ENCODE measurements at places on chromosomes 12 and 14.

DNA sequence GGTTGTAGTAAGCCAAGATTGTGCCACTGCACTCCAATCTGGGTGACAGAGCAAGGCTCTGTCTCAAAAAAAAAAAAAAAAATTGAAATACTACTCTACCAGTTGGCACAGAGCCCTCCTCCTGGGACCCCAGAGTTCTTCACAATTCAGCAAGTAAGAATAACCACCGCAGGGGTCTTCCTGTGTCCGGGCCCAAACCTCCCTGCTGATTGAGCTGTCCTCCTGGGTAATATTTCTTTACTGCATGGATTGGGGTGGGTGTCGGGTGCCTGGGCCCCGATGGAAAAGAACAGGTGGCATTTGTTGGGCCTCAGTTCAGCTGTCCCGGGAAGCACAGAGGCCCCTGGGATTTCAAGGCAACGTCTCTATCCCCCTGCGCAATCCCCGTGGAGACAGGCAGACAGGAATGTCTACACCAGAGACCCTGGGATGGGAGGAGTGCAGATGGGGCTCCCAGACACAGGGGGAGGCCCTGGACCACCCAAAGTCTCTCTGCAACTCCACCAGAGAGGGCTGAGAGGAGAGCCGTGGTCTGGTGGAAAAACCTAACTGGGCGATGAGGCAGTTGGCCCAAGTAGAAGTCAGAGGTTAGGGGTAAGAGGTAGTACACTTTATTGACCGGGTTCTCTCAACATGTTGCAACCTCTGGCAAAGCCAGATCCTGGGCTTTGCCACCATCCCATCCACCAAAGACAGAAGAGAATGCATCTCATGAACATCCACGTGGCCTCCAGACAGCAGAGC lies 32.7 kb upstream of the VPS37B start:
- no peak for DNase-seq

- peak; percentile 98 for DNase-seq
Measured at GRCh38 chr14:65412032-65412846, at the start of gene FUT8. TSS of gene FUT8 (plus strand) at chr14:65412730. CDS start at chr14:65561564, 148,834 bp downstream.

DNA sequence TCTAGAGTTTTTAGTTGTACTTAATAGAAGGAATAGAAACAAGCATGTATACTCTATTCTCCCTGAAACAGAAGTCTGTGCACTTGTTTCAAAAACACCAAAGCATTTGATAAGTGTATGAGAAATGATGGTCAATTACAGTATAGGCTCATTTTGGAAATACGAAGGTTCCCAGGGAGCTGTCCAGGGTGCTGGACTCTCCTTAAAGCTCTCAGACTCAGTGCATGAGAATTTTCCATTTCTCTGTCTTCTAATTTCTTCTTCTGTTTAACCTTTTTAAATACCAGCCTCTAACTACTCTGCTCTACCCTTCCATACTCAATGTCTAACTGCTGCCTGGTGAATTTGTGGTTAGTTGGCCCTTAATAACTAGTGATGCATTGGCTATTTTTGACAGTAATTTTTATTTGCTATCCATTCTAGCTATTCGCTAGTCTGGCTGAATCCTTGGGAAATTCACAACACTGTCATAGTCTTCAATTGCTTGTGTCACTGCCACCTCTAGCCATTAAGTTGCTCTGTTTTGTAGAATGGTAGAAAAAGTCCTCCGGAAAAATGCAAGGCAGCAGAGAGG lies 229.2 kb downstream of the NRXN3 start:
- DNase-seq, result no peak

DNA sequence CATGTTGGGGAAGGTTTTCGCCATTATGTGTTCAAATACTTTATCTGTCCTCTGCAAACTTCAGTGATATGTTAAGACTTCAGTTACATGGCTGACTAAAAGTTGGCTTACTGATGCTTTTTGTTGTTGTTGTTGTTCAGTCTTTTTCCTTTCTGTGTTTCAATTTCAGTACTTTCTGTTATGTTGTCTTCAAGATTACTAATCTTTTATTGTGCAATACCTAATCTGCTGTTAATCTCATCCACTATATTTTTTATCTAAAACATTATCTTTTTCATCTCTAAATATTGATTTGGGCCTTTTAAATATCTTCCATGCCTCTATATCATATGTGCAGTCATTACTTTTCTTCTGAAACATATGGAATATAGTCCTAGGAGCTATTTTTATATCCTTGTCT lies 7.0 kb downstream of the CGRRF1 start:
- no peak for DNase-seq

- DNase-seq, result no peak
Measured at GRCh38 chr12:108126990-108127501, 2.0 kb upstream of the WSCD2 start.

DNA sequence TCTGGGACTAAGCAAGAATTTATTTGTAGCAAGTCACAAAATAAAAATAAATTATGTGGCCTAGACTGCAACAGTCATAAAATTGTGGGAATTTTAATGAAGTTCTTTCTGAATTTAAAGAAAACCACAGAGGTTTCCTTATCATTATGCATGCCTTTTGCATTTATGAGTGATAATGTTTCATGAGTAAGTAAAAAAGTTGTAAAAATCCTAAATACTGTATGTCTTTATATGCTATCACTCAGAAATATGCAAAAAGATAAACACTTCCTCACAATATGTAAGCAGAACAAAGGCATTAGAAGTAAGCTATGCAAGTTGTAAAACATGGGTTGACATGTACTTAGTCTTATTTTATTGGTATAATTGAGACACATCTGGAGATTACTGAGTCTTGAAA lies 239.4 kb upstream of the PDE3A start:
- no peak for DNase-seq

DNA sequence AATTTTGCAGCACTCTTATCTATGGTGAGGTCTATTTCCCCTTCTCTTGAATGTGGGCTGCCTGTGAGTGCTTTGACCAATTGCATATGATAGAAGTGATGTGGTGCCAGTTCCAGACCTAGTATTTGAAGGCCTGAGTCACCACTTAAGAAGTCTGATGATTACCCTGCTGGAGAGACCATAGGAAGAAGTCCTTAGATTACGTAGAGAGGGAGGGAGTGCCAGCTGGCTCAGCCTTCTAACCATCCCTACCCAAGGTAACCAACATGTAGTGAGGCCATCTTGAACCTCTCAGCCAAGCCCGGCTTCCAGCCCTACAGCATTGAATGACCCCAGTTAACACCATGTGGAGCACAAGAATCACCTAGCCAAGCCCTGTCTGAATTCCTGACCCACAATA lies 166.9 kb downstream of the NELL2 start:
- DNase-seq, result peak; percentile 52

DNA sequence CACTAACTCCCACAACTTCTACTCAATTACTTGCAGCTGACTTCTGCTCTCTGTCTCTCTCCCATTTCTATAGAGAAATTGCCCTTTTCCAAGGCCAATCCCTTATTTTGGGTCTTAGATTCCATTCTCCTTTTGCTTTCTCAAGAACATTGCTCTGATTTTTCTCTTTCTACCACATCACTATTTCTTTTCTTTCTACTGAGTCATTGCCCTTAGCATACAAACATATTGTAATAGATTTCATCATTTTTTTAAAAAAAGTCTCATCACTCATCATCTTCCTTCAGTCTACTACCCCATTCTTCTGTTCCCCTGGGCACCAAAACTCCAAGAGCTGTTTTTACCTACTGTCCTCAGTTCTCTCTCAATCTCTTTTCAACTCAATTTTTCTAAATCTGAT lies 4.4 kb upstream of the KCNA1 start:
- no peak for DNase-seq

DNA sequence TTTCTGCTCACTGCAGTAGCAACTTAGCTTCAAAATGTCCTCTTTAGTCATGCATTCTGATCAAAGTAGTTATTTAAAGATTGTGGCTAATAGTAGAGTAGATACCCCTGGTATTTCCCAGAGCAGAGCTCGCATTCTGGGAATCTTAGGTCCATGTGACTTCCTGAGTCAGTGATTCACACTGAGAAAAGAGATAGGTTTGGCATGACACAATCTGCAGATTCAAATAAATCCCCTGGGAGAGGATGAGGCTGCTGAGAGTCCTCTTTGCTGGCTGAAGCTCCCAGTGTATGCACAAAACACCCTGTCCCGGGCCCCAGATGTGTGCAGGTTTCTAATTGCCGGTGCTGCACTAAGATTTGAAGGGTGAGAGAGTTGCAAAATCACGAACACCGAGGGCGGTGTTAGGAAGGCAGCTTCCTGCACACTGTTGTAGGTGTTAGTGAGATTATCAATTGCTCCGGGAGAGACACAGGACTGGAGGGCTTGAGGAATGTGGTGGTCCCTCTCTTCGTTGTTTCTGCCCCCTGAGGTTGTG lies 233.2 kb downstream of the NRXN3 start:
- DNase-seq, result peak; percentile 55

DNA sequence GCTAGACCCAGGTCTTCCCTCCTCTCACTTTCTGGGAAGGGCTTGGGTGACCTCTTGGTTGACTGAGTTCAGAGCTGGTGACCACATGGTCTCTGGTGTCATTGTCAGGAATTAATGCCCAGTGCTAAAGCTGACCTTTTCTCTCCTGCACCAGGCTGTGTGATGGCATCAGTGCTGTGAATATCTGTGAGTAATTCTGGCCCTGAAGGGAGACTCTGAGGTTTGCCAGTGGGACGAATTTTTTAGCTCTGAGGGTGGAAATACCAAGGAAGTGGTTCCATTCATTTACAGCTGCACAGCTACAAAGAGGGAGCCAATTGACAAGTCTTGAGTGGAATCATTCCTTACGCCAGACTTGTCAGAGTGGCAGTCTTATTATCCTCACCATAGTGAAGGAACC lies 6.2 kb upstream of the KRT86 start:
- DNase-seq, result peak; percentile 35

DNA sequence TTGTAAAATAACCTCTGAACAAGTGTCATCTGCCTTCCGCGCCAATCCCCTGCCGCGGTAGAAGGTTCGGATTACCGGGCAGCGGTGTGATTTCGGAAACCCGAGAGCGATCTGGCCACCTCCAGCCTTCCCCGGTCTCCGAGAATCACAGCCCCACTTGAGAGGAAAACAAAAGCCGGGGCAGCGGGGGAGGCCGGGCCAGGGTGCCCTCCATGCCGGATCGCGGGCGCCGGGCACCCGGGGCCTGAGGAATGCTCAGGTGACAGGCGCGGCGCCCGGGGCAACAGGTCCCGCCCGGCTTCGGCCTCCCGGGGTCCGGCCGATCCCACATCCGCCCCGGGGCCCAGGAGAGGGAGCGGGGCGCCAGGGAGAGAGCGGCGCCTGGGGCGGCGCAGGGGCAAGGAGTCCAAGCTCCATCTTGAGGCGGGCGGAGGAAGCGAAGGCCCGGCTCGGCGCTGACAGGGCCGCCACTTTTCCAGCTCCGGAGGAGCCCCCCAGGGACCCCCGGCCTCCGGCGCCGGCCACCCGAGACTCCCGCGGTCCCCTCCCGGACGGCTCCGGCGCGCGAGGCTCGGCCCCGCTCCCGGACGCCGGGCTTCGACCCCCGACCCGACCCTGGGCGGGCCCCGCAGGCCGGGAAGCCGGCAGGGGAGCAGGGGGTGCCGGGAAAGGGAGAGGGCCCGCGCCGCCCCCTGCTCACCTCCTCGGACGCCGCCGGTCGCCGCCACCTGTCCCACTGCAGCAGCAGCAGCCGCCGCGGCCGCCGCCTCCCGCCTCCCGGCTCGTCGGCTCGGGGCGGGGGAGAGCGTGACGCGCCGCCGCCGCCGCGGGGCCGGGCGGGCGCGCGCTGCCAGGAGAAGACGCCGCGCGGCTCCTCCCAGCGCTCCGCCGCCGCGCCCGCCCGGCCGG lies at the start of gene CLIP1:
Gene CLIP1, minus strand, starts transcription at position 849 of the 909 bp plus-strand sequence. CDS start 42,217 bp downstream, outside the sequence.
- DNase-seq, result peak; percentile 92

- no peak for DNase-seq
Measured at GRCh38 chr14:69703047-69704039, 63.6 kb upstream of the SRSF5 start.

- no peak for DNase-seq
Measured at GRCh38 chr12:85476756-85477155, 196.7 kb downstream of the ALX1 start.

DNA sequence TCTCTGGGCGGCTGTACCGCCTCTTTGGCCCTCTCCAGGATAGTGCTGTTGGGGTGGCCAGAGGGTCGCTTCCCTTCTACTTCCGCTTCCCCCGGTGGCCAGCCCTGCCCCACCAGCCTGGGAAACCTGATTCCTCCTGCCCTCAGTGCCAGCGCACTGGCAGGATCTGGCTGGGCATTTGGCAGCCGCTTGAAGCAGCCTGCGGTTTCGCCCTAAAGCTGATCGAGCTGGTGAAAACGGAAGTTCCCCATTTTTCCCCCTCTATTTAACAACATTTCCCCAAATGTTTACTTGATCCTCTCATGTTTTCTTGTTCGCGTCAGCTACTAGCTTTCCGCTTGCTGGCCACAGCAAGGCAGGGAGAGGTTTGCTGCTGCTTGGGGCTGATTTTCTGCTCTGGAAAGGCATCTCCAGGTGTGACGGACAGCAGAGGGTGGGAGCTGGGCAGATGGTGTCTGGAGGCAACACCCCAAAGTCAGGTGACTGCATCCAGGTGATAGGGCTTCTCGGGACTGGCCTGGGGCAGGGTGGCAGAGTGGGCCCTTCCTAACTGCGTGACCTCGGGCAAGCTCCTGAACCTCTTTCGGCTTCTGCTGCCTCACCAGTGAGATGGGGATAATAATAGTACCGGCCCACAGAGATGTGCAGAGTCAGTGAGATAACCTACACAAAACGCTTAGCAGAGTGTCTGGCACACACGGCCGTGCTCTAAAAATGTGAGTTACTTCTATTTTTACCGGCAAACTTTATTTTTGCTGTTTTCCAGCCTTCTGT lies 53.1 kb downstream of the TSPAN9 start:
- DNase-seq, result no peak

DNA sequence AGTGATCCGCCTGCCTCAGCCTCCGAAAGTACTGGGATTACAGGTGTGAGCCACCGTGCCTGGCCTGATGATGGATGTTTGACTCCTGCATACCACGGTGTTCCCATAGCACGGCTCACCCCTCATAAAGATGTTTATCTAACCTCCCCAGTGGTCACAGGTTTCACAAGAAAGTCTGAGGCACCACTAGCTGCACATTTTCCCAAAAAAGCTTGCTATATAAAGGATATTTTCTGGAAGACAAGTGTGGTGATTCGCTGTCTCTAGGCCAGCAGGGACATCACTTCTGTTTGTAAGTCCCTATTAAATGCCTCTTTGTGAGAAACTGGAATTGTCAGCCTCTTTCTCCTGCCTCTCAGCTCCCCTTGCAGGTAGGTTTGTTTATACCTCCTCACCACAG lies 18.3 kb downstream of the PLEK2 start:
- no peak for DNase-seq

- DNase-seq, result no peak
Measured at GRCh38 chr14:37810094-37810801, 214.8 kb downstream of the TTC6 start.
